ENCODE measurements at places on chromosomes 7 and 10.
A peak's percentile ranks its signal among the peaks of the same experiment; 100 is the strongest.

DNA sequence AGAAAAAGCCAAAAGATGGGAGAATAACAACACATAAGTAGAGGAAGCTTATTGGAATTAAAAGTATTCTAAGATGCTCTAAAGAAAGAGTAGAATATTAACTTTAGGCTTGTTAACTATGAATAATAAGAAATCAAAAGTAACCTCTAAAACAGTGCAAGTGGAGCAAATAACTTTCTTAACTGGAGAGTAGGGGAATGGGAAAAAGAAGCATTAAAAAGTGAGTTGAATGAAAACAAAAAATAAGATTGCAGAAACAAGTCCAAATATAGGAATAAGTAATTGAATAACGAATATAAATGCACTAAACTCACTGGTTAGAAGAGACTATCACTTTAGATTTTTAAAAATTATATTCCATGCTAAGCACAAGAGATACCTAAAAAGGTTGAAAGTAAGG lies 63.9 kb downstream of the HECTD2 start:
- DNase-seq: no peak

- DNase-seq: no peak
Measured at GRCh38 chr7:36607721-36608095, 116.6 kb downstream of the AOAH start.

GRCh38 chr10:104892879-104893617 lies 252.0 kb downstream of the SORCS3 start:
- DNase-seq: no peak

DNA sequence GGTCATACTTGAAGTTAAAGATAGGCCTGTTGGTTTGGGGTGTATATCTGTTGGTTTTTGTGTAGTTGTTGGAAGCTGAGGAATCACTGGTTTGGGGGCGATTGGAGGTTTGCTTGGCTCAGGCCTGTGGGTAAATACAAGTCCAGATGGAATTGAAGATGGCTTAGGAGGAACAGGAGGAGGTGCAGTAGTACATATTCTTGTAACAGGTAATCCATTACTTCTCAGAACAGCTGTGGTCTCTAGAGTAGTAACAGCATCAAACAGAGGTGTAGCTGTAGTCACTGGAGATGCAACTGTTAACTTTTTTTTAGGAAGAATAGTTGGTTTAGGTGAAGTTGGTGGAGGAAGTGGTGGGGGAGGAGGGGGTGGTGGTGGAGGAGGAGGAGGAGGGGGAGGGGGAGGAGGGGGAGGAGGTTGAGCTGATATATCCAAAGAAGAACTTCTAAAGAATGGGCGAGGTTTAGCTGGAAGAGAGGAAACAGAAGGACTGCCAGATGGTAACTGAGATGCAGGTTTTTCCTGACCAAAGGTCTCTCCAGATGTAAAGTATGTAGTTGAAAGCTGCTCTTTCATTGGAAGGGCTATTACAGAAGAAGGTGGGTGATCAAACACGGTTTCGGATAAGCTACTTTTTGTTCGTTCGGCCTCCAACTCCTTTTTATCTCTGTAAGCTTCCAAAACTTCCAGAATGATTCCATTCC lies 209.2 kb downstream of the PCLO start:
- DNase-seq: no peak

- peak; percentile 60 for DNase-seq
Measured at GRCh38 chr10:90887555-90887954, 15.8 kb downstream of the RPP30 start.

DNA sequence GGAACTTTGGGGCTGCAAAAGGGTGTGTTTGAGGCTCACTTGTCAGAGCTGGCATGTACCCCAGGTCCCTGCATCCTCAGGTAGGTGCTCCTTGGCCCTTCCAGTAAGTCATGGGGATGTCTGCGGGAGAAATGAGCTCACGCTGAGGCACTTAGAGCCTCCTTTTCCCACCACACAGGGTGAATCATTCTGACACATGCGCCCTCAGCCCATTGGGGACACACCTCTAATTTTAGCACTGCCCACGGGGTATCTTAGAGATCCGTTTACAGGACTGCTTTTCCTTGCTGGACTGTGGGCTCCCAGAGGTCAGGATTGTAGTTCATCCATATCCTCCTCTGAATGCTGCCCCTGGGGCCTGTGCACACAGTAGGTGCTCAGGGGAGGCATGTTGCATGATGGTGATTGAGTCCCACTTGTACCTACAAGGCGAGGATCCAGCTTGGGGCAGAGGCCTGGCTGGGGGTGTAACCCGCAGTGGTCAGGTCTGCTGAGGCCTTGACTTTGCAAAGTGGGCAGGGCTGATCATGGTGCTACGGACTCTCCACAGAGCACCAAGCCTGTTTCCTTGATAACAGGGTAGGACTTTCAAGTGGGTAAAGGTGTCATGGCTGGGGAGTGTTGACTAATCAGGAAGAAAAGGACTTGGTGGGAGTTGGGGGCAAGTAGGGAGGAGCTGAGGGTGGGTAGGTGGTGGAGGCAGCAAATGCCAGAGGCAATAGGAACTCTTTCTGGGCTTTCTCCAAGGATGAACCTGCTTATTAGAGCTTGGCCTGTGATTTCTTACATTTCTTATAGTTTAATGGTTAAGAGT lies 5.8 kb downstream of the TSPAN15 start:
- no peak for DNase-seq

DNA sequence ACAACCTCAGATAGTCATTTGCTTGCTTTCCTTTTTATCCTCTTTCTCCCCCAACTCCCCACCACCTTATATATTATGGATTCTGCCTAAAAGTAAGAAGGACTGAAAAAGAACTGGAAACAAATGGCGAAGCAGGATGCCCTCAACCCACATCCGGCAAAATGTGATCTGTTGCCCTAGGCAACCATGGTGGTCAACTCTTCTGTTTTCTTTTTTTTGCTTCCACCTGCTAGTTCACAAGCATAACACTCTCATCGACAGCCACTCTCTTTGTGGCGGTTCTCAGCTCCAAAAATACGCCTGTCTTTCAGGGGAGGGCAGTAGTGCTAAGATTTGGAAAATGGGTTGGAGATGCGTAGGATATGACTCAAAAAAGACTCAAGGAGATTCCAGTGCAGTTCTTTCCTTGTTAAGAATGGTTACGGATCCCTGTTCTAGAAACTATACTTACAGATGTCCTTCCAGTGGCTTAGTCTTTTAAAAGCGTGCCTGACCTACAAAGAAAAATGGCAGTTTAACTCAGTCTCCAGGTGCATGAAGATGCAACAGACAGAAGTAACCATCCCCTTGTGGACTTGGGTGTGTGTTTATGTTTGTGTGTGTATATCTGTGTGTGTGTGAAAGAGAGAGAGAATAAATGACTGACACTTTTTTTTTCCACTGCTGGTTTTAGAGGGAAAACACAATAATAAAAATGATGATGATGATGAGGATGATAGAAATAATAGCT lies 10.7 kb downstream of the APBB1IP start:
- DNase-seq: peak; percentile 73

- no peak for DNase-seq
Measured at GRCh38 chr7:33901199-33901598, 4.1 kb upstream of the BMPER start.

DNA sequence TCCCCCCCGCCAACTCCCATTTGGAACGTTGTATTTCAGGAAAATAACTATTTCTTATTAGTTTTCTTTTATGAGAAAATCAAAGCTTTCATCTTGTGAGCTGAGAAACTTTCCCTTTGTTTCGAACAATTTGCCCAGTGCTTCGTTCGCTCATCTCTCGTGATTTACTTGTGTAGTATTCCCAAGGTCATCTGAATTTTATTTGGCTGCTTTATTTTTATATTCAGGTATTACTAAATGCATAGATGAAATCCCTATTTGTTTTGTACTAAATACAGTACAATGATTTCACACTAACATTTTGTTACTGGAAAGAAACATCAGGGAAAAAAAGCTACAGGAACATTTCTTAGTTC lies 12.0 kb upstream of the EBLN1 start:
- no peak for DNase-seq

DNA sequence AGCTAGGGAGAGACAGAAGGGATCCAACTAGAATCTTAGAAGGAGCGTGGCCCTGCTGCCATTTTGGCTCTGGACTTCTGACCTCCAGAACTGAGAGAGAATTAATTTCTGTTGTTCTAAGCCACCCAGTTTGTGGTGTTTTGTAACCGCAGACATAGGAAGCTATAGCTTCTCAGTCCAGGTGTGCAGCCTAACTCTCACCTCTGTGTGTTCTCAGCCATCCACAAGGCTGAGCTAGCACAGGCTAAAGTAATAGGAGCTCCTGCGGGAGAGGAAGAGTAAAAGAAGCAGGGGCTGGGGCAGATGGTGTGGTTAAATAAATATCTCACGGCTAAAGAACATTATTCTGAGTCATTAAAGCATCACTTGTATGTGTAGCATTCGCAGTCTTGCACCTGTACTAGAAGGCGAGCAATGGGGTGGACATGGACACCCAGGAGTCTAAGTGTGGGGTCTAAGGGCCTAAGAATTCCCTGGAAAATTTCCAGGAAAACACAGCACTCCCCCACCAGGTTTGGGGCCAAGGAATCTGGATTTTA lies 94.1 kb downstream of the AOAH start:
- no peak for DNase-seq

DNA sequence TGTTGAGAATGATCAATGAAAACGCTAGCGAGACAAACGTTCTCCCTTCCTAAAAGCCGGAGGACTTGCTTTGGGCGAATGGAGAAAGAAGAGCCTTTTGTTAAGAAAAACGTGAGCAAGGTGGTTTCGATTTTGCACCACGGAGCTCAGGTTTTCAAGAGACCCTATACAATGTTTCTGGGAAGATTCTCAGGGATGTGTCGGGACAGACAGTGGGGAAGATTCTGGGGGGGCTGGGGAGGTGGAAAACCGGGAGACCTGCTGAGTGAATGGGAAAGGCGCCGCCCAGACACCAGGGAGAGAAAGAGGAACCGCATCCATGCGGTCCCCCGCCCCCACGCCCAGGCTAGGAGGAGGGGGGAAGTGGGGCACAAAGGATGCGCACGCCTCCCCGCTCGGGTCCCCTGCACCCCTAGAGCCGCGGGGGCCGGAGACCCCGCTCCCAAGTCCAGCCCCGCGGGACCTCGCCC lies 745 bp downstream of the YWHAG start:
- peak; percentile 47 for DNase-seq

- no peak for DNase-seq
Measured at GRCh38 chr10:26737730-26738129, 40.2 kb downstream of the PDSS1 start.

DNA sequence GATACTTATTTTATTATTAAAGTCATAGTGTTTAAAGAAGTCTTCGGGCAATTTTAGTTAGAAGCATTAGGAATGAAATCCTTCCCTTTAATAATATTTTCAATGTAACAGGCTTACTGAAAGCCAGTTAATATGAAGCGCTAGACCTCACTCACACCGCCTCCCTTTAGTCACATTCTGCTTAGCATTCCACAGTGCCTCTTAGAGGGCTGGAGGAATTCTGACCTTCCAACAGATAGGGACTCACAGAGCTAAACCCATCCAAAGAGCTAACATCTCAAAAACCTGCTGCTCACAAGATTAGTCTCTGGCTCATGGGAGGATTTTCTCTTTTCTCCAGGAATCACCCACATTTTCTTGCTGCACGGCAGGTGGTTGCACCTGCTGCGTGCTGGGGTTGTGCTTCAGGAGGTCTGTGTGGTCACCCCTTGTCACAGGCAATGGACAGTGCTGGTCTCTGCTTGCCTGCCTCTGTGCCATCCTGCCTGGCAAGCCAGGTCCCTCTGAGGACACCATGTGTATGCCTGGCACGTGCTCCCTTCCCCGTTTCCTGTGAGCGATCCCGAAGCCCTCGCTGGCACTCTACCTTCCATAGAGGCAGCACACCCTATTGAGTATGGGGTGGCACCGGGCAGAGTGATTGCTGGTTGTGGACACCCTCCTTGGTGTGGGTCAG lies 91.8 kb downstream of the KLF6 start:
- DNase-seq: no peak

GRCh38 chr7:43763183-43763582 lies 4.7 kb downstream of the BLVRA start:
- no peak for DNase-seq

DNA sequence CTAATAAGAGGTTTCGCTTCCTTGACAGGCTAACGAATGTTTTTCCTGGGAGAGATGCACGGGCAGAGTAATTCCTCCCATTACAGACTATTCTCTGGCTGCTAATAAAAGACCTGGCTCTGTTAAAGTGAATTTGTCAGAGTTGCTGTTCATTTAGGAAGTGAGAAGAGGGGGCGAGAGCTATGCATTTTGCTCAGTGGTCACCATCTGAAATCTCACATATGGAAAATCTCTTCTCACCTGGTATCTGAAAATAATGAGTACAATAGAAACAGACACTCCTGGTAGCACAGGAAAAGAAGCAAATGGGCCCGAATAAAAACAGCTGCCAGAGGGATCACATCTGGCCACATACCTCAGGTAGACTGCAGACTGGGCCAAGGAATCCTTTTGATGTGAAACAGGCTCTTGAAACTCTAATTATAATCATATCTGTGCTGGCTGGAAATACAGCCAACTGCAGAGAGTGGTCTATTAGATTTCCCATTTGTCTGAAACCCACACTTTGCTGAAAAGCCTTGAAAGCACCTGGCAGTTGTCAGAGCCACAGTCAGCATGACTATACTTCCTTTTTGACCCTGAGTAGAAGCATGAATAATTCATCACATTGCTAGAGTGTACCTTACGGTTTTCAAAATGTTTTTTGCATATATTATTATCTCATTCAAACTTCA lies 33.6 kb downstream of the AOAH start:
- peak; percentile 38 for DNase-seq

GRCh38 chr10:130029209-130029608 lies 65.1 kb upstream of the EBF3 start:
- DNase-seq: no peak

GRCh38 chr10:14625192-14625631 lies 149.5 kb downstream of the FAM107B start:
- DNase-seq: peak; percentile 36

DNA sequence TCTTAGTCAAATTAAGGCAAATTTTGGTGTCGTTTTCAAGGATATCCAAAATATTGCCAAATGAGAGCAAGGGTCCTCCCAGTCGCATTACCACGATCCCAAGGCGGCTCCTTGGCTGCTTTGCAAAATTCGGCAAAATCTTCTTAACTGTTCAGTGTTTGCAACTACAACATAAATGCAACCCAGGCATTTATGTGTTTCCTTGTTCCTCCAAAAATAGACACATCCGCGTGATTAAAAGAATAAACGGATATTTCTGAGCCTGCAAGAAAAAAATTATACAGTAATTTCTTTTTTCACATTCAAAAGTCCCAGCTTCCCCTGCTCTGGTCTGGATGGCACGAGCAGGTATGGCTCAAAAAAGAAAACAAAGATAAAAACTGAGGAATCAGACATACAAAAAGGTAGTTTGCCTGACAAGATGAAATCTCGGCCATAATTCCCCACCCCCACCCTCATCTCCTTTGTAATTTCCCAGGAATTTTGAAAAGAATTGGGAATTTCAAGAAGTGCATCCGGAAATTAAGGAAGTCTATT lies 6.0 kb downstream of the SKIDA1 start:
- DNase-seq: no peak
